Lung (tissue), 17 donors: ENCODE measurements at places on chromosomes 5 and 9. TPM values are rescaled to one million over a fixed set of nuclear protein-coding genes. Genes with fewer than 3 reads are reported as not detected.

DNA sequence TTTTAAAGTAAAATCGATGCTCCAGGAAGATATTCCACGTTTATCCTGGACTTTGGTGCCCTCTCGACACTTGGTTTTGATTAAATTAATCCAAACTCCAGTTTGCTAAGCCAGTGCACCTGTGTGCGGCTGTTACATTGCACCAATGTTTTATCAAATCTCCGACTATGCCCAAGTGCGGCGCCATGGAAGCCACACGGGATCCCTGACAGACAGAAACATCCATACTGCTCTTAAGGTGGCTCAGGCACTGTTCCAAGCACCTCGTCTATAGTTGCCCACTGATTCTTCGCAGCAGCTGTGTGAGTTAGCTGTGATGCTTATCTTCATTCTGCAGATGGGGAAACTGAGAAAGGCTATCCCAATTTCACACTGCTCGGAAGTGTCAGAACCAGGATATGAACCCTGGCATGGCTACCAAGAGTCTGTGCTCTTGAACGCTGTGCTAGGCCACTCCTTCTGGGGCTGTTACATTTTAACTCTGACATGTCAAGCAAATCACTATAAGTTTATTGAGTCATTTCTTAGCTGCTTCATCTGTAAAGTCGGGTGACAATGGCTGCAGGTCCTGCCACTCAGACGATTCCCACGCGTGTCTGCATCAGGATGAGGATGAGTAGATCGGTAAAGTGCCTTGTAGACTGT is 113.0 kb downstream of the ADAMTS2 start:
- no peak for DNase-seq
- H3K27me3 ChIP-seq = no peaks in the 10 kb centered on the region
- H3K36me3 ChIP-seq = no peaks in the 10 kb centered on the region

Gene TMEM8B
- total RNA-seq = 13.1 TPM

DNA sequence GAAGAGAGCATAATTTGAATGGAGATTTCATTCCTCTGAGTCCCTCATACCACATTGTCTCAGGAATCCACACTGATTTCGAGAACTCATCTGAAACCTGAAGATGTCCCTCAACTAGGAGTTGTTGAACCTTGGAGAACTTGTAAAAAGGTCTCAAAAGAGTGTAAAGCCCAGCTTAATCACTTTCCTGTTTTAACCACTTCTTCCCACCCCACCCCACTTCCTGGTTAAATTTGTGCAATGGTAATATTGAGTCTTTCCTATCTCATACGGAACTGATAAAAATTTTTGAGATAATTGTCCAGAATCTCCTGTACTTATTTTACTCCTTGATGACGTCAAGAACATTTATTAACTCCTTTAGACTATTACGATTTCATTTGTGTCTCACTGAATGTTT is 240.7 kb downstream of the ARRDC3 start:
- no peak overlapping the region for H3K27ac ChIP-seq
- no peak for DNase-seq
- H3K4me3 ChIP-seq = no peak overlapping the region
- no peaks in the 10 kb centered on the region for H3K27me3 ChIP-seq

DNA sequence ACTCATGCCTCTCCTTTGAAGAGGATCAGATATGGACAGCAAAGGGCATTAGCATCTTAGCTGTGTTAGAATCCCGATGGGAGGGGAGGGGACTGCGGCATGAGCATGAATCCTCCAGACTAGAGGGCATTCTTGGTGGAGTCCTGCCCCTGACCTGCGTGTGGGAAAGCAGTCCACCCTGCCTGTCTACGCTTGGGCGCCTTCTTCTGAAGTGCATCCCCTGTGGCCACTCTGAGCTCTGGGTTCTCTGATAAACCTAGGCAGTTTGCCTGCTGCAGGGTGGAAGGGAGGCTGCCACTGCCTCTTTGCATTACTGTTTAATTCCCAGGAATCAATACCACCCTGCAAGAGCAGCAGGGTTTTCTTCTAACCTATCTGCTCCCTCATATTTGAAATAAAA is 169.3 kb downstream of the INSYN2B start:
- no peaks in the 10 kb centered on the region for H3K36me3 ChIP-seq
- H3K4me1 ChIP-seq = no peaks in the 10 kb centered on the region
- H3K27me3 ChIP-seq = no peaks in the 10 kb centered on the region

- peaks cover 4% of the 10 kb centered on the region for H3K4me1 ChIP-seq
- DNase-seq = no peak
- H3K27ac ChIP-seq = no peak overlapping the region
- no peak overlapping the region for H3K4me3 ChIP-seq
- H3K27me3 ChIP-seq = no peaks in the 10 kb centered on the region
Observed at GRCh38 chr5:86974955-86975354, 292.7 kb upstream of the RASA1 start.

Gene SPINK4
- not detected for total RNA-seq

DNA sequence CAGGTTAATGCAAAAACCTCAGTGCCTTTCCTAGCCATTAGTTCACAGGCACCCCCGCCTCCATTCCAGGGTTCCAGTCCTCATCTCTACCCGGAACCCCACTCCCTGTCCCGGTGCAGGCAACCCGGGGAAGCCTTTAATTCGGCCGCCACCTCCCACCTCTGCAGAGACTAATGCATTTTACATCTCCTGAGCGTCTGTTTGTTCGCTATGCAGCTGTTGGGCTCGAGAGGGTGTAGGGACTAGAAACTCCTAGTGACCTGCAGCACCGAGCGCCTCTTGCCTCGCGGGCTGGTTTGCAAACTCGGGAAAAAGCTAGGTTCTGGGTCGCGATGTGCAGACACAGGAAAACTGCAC is 3.6 kb downstream of the GDNF start:
- H3K27me3 ChIP-seq = peaks cover 89% of the 10 kb centered on the region
- H3K4me1 ChIP-seq = peaks cover 40% of the 10 kb centered on the region
- no peak overlapping the region for H3K4me3 ChIP-seq
- H3K27ac ChIP-seq = no peak overlapping the region
- H3K36me3 ChIP-seq = no peaks in the 10 kb centered on the region
- no peak for DNase-seq

- H3K27ac ChIP-seq = no peak overlapping the region
- H3K4me3 ChIP-seq = no peak overlapping the region
- no peak for DNase-seq
- H3K27me3 ChIP-seq = no peaks in the 10 kb centered on the region
Observed at GRCh38 chr9:127248241-127248640, 16.3 kb upstream of the GARNL3 start.

DNA sequence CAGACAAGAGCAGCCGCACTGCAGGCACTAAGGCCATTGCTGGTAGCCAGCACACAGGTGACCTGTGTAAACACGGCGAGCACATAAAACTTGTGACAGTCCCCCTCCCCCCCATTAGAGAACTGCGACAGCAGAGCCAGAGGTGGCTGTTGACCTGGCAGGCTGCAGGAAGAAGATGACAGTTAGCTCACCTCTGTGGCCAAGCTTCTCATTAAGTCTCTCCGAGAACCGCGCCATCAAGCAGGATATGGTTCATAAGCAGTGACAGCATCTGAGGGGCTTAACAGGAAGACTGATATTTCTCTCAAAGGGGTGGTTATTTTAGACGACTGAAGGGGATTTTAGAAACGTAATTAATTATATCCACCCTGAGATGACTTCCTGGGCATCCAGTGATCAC is 5.2 kb downstream of the SURF4 start:
- no peak for DNase-seq
- peaks cover 2% of the 10 kb centered on the region for H3K36me3 ChIP-seq
- H3K4me3 ChIP-seq = no peak overlapping the region
- peaks cover 12% of the 10 kb centered on the region for H3K4me1 ChIP-seq

DNA sequence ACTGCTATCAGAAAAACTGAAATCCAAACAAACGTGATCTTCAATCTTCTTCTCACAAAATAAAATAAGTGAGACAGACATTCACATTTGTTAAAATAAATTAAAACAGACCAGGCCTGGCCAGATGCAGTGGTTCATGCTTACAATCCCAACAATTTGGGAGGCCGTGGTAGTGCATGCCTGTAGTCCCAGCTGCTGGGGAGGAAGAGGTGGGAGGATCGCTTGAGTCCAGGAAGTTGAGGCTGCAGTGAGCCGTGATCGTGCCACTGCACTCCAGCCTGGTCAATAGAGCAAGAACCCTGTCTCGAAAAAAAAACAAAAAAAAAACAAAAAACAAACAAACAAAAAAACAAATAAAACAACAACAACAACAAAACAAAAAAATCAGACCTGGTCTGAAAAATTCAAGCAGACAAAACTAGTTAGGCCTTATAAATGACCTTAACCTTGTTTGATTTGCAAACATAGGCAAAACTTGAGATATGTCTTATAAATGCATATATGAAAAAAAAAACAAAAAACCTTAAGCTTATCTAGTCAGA is 10.8 kb downstream of the MAPKAP1 start:
- no peaks in the 10 kb centered on the region for H3K36me3 ChIP-seq
- H3K4me1 ChIP-seq = no peaks in the 10 kb centered on the region
- DNase-seq = no peak
- H3K4me3 ChIP-seq = no peak overlapping the region
- H3K27me3 ChIP-seq = no peaks in the 10 kb centered on the region
- no peak overlapping the region for H3K27ac ChIP-seq

GRCh38 chr5:83450967-83451248 is 20.6 kb upstream of the VCAN start:
- DNase-seq = no peak
- H3K4me1 ChIP-seq = peaks cover 5% of the 10 kb centered on the region
- no peaks in the 10 kb centered on the region for H3K27me3 ChIP-seq
- H3K4me3 ChIP-seq = no peak overlapping the region
- no peak overlapping the region for H3K27ac ChIP-seq

Gene ST8SIA4
- total RNA-seq = 19.1 TPM

Gene ZBTB34
- total RNA-seq = 35.6 TPM

Gene MED10
- total RNA-seq = 29.4 TPM

DNA sequence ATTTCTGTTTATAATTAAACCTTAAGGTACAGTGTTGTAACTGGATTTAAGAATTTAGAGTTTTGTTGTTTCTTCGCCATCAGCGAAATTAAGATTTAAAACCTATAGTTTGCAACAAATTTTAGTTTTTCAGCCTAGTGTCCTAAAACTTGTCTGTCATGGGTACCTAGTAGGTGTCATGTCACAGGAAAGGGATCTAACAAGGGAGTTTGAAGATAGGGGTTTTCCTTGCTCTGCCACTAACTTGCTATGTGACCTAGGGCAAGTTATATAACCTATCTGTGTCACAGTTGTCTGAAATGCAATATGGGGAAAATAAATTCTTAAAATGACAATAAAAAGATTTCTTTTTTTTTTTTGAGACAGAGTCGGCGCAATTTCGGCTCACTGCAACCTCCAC is 9.2 kb upstream of the ABL1 start:
- no peak overlapping the region for H3K27ac ChIP-seq
- peaks cover 15% of the 10 kb centered on the region for H3K4me1 ChIP-seq
- no peaks in the 10 kb centered on the region for H3K27me3 ChIP-seq
- no peak for DNase-seq
- H3K36me3 ChIP-seq = no peaks in the 10 kb centered on the region

GRCh38 chr9:109463924-109464625 is 34.0 kb downstream of the PTPN3 start:
- no peak for DNase-seq
- no peak overlapping the region for H3K4me3 ChIP-seq
- no peaks in the 10 kb centered on the region for H3K36me3 ChIP-seq
- no peaks in the 10 kb centered on the region for H3K4me1 ChIP-seq
- H3K27me3 ChIP-seq = no peaks in the 10 kb centered on the region

GRCh38 chr5:126081209-126081608 is 342.0 kb upstream of the GRAMD2B start:
- H3K4me1 ChIP-seq = no peaks in the 10 kb centered on the region
- DNase-seq = no peak
- no peaks in the 10 kb centered on the region for H3K36me3 ChIP-seq
- no peaks in the 10 kb centered on the region for H3K27me3 ChIP-seq
- H3K27ac ChIP-seq = no peak overlapping the region

Gene CATSPER3
- total RNA-seq = 0.61 TPM

- no peaks in the 10 kb centered on the region for H3K36me3 ChIP-seq
- no peak for DNase-seq
- no peak overlapping the region for H3K4me3 ChIP-seq
- no peaks in the 10 kb centered on the region for H3K27me3 ChIP-seq
Observed at GRCh38 chr5:61052882-61053281, 107.9 kb downstream of the NDUFAF2 start.

DNA sequence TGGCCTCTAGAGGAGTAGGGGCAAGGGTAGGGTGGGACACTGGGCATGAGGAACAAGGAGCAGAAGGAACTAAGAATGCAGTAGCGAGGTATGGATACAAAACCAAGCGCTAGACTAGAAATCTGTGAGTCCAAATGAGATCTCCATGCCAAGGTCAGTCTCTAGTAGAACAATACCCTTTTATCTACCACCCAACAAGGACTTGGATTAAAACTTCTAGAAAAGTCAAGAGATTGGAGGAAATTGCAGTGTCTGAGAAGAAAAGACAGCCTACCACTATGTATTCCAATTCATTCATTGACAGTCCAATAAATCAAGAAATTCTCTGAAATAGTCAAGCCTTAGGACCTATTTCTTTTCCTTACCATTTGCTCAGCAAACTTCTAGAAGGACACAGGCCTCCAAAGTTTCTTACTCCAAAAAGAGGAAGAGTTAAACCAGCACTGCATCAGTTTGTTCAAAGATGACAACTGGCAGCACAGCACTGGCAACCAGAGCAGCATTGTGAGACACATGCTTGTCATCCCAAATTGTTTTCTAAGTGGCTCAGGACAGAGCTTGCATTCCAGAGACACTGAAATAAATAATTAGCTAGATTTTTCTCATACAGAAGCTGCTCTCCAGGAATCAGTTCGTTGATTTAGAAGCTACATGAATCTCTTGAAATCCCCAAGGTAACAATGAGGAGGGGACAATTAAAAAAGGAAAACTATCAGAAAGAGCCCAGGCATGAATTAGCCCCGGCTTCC is 22.6 kb downstream of the ABCA1 start:
- no peak overlapping the region for H3K4me3 ChIP-seq
- H3K27ac ChIP-seq = peak overlapping the region; percentile 85
- DNase-seq = no peak
- H3K27me3 ChIP-seq = no peaks in the 10 kb centered on the region
- H3K36me3 ChIP-seq = no peaks in the 10 kb centered on the region
- peaks cover 17% of the 10 kb centered on the region for H3K4me1 ChIP-seq

Gene NMUR2
- total RNA-seq = not detected

Gene GPR150
- 0.34 TPM for total RNA-seq

GRCh38 chr9:129108083-129108804 is 2.3 kb downstream of the CRAT start:
- H3K4me1 ChIP-seq = no peaks in the 10 kb centered on the region
- H3K27me3 ChIP-seq = no peaks in the 10 kb centered on the region
- no peak for DNase-seq
- H3K4me3 ChIP-seq = no peak overlapping the region
- no peak overlapping the region for H3K27ac ChIP-seq
- H3K36me3 ChIP-seq = peaks cover 3% of the 10 kb centered on the region

Gene PCDHB9
- total RNA-seq = 1.8 TPM

- H3K27ac ChIP-seq = no peak overlapping the region
- peak overlapping the region; percentile 23 for H3K4me3 ChIP-seq
- no peaks in the 10 kb centered on the region for H3K27me3 ChIP-seq
Observed at GRCh38 chr5:150153957-150154617, 1.6 kb downstream of the PDGFRB start.

DNA sequence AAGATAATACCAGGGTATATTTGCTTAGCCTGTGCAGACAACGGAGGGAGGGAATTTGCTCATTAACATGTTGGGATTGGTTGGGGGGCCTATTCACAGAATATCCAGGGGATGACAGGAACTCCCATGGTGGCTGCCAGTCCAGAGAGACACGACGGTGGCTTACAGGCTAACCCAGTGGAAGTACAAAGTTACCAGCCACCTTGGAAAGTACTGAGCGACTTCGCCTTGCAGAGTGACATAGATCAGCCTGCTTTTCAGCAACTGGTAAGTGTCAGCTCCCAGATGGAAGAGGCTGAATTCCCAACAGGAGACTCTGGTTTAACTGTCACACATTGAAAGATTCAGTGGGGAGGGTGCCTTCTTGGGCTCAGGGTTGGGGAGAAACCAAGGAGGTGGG is 7.9 kb downstream of the ISL1 start:
- H3K4me1 ChIP-seq = no peaks in the 10 kb centered on the region
- no peak overlapping the region for H3K27ac ChIP-seq
- H3K4me3 ChIP-seq = no peak overlapping the region
- no peak for DNase-seq
- peaks cover 88% of the 10 kb centered on the region for H3K27me3 ChIP-seq
- H3K36me3 ChIP-seq = no peaks in the 10 kb centered on the region
